ENCODE measurements at places on chromosomes 5 and 9. TPM values are rescaled to one million over a fixed set of nuclear protein-coding genes. Genes with fewer than 3 reads are reported as not detected.

DNA sequence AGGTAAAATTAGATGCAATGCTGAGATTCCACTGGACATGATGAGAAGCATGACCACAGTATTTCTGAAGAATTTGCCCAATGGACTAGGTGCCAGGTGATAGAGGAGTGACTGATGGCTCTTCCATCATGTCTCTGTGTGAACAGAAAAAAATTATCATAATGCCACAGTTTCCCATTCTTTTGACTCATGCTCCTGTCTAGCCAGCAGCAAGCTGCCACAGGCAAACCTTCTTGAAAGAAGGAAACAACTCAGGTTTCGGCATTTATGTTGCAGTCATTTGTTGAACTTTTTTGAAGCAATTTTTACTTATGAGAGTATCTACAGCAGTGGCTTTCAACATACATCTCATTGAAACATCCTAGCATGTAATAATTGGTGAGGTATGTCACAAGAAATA, 284.8 kb upstream of the CD180 start:
- no peak for DNase-seq

DNA sequence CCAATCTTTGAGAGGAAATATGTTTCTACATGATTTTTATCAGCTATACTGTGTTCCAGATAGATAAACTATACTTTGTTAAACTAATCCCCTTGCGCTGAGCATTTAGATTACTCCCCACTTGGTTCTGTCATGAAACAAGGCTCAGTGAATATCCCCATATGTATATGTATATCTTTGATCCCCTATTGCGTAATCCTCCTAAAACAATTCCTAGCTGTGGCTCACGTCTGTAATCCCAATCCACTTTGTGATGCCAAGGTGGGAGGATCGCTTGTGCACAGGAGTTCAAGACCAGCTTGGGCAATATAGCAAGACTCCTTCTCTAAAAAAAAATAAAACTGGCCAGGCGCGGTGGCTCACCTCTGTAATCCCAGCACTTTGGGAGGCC, 2.7 kb downstream of the PHYHD1 start:
- no peak for DNase-seq

DNA sequence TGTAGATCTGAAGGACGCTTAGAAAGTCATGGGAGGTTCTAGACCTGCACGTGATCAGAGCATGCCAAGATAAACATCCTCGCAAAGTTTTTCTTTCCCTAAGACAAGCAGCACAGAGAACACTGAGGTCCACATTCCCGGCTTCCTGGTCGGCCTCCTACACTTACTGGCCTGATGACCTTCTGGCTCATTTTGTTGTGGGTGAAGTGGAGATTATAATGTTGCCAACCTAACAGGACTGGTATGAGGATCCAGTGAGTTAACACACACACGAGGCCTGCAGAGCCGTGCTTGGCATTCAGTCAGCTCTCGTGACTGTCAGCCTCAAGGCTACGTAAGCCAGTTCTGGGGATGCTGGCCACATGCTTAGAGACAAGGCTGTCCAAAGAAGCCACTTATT, 186.0 kb downstream of the TENT4A start:
- DNase-seq: no peak

DNA sequence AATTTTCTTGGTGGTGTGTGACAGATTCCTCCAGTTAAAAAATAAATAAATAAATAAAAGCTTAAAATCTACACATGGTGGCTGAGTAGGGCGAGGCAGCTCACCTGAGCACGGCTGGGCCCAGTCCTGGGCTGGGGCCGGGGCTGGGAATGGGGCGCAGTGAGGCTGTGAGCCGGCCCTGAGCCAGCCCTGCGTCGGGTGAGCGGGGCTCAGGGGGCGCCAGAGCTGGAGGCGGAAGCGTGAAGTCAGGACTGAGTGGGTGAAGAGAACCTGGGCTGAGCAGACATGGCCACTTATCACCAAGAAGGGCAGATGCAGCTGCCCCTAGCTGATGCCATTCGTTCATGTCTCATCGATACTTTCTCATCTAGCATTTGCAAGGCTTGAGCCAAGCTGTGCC, 22.8 kb upstream of the DTWD2 start:
- no peak for DNase-seq

DNA sequence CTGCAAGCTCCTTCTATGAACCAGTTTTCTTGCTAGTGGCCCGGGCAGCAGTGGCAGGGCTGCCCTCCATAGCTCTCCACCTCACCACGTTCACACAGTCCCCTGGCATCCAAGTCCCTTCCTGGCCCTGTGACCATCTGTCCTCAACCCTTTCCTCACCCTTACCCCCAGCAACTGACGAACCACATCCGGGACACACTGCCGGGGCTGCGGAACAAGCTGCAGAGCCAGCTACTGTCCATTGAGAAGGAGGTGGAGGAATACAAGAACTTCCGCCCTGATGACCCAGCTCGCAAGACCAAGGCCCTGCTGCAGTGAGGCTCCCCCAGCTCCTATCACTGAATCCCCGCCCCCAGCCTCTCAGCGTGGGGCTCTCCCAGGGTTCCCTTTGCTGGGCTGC, 18.8 kb downstream of the DNM1 start:
- no peak for DNase-seq

DNA sequence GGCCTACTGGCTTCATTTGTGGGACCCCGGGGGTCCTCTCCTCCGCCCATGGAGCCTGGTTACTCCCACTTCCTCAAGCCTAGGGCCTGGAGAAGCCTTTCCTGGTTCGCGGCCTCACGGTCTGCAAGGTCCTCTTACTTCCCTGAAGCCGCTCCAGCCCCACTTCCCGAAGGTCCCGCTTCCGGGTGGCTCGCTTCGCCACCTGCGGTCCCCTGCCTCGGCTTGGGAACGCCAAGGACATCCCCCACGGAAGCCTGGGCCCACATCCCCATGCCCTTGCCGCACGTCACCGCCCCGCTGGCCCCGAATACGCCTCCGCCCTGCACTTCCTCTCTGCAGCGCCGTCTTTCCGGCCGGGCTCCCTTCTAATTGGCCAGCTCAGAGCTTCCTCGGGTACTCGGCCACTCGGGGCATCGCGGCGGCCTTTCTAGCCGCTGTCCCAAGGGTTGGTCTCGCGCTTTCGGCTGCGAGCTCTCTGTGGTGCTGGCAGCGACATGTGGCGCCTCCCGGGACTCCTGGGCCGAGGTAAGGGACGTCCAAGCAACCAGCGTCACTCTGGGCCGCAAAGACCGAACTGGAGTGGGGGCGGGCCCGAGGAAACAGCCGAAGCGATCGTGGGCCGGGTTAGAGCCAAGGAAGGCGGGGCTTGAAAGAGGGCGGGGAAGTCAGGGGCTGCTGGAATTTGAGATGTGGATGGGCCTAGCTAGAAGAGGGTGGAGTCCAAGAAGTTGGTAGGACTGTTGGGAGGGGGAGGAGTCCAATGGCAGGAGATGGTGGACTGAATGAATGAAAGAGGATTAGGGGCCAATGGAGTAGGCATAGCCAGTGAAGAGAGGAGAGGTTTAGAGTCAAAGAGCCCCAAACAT, at the start of gene DELE1:
TSS of gene DELE1 (plus strand) at position 424 of the 866 bp plus-strand sequence. CDS start at position 495, 71 bp downstream.
- peak; percentile 84 for DNase-seq

DNA sequence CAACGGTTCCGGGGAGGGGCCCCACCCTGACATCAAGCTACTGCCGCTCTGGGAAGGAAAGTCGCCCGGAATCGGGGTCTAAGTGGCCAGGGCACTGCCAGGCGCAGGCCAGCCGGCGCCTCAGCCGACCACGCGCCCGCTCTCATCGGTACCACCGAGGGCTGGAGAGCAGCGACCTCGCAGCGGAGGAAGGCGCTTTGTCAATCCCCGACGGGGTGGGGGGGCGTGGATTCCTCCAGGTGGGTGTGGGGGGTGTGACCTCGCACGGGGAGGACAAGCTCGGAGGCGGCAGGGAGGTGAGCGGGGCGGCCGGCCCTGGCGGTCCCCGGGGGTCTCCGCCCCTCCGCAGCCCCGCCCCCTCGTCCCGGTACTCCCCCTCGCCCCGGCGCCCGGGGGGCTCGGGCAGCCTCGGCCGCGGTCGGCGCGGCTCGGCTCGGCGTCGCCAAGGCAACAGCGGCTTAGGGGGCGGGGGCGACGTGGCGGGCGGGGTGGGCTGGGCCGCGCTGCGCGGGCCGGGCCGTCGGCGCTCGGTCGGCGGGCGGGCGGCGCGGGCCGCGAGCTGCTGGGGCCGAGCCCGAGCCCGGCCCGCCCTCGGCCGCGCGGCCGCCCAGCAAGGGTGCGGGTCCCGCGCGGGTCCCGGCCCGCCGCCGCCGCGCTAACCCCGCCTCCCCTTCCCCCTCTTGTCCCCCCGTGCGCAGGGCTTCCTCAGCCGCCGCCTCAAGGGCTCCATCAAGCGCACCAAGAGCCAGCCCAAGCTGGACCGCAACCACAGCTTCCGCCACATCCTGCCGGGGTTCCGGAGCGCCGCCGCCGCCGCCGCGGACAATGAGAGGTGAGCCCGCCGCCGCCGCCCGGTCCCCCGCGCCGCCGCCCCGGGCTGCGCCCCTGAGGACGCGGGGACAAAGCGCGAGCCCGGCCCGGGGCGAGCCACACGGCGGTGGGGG, 47.5 kb downstream of the DAB2IP start:
- peak; percentile 9 for DNase-seq

GRCh38 chr5:118249386-118249785, 739.0 kb downstream of the DTWD2 start:
- DNase-seq: no peak

- no peak for DNase-seq
Observed at GRCh38 chr9:99635032-99635431, 186.7 kb upstream of the NR4A3 start.

DNA sequence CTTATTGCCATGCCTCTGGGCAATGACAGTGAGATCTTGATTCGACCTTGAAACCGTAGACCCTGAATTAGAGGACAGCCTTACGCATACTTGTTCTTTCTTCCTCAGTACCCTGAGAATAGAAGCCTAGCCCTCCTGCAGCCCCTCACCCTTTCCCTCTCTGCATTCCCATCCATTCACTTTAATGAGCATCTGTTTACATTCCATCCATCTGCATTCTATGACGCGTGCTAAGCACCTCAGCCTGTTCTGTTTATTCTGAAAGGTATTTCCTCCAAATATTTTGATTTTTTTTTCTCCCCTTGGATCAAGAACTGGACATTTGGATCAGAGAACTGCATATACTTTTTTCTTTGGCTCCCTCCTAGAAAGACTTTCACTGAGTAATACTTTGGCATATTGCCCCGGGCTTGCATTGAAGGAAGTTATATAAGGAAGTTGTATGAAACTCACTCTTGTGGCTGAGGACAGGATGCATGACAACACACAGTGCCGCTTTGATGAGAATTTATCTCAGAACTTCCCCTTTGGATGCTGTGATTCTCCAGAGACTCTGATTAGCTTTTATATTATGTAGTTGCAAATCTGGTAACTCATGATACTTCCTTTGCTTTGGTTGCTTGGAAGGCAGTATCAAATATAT, 15.7 kb downstream of the TMEM8B start:
- no peak for DNase-seq

The RLN2 gene
- total RNA-seq: 0.60 TPM

The PSAT1 gene
- total RNA-seq: 139 TPM

Data from activated T-cell treated with anti-CD3 and anti-CD28 coated beads, Interleukin-2, amount 50 U/mL, for 4 hours (primary cell).